ENCODE measurements at places on chromosomes 6 and 20. TPM values are rescaled to one million over a fixed set of nuclear protein-coding genes. Genes with fewer than 3 reads are reported as not detected.

Gene MAP1LC3A
- total RNA-seq, result 7.3 TPM

Gene WFDC12
- not detected for total RNA-seq

Gene LIN28B
- total RNA-seq, result not detected

Gene CFB
- 0.21 TPM for total RNA-seq

Gene VIP
- not detected for total RNA-seq

Gene SPATA25
- 0.59 TPM for total RNA-seq

Gene FUT9
- not detected for total RNA-seq

Gene TMEM244
- not detected for total RNA-seq

Gene ZC2HC1B
- 0.24 TPM for total RNA-seq

Gene ADNP
- total RNA-seq, result 77.4 TPM

Gene NOX3
- not detected for total RNA-seq

Gene MLN
- total RNA-seq, result not detected

Gene FARS2
- total RNA-seq, result 23.8 TPM

Gene TBPL1
- 42.2 TPM for total RNA-seq

Gene SLC17A2
- 0.10 TPM for total RNA-seq

Gene HLA-DOB
- total RNA-seq, result 4.2 TPM

Gene DEF6
- 125 TPM for total RNA-seq

Gene HLA-DRA
- 39.3 TPM for total RNA-seq

Gene WFDC5
- total RNA-seq, result not detected

Gene LZTS3
- 0.54 TPM for total RNA-seq

Gene BPI
- total RNA-seq, result not detected

Gene SFTA2
- total RNA-seq, result not detected

Gene TMEM200A
- total RNA-seq, result 0.69 TPM

Gene TTLL9
- total RNA-seq, result not detected

Gene BPIFA1
- total RNA-seq, result not detected

Gene PCMT1
- total RNA-seq, result 88.8 TPM

Gene SDC4
- 222 TPM for total RNA-seq

Gene OPN5
- not detected for total RNA-seq

Gene POLR1H
- total RNA-seq, result 82.7 TPM

Gene FRK
- 0.02 TPM for total RNA-seq
